SK-MEL-5 (cell line): ENCODE measurements at places on chromosomes 16 and 17.

DNA sequence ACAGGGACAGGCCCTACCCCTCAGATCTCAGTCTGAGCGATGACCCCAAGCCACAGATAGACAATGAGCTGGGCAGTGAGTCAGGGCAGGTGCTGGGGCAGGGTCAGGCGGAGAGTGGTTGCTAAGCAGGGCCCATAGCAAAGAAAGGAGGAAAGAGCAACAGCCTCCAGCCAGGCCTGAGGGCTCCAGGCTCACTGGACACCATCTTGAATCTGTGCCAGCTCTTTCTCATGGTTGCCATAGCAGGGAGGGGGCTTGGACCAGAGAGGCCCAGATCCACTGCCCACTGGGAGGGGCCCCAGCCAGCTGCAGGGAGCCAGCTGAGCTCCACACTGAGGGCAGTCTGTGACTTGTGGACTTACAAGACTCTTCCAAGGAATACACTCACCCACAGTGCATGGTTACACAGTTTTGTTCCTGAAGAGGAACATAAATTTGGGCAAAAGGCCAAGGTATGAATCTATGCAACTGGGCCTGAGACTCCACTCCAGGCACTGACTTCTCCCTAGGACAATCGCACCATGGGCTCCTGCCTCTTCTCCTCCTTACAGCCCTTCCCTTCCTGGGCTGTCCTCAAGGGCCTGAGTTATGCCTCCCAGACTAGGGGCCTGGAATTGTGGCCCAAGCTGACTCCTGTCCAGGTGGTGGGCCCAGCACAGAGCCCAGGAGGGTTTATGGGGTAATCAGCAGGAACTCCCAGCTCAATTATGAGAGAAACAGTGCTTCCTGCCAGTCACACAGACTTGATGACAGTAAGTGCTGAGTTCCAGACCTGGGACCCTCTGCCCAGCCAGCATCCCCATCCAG lies 59.9 kb downstream of the BEAN1 start:
- no peak for DNase-seq

DNA sequence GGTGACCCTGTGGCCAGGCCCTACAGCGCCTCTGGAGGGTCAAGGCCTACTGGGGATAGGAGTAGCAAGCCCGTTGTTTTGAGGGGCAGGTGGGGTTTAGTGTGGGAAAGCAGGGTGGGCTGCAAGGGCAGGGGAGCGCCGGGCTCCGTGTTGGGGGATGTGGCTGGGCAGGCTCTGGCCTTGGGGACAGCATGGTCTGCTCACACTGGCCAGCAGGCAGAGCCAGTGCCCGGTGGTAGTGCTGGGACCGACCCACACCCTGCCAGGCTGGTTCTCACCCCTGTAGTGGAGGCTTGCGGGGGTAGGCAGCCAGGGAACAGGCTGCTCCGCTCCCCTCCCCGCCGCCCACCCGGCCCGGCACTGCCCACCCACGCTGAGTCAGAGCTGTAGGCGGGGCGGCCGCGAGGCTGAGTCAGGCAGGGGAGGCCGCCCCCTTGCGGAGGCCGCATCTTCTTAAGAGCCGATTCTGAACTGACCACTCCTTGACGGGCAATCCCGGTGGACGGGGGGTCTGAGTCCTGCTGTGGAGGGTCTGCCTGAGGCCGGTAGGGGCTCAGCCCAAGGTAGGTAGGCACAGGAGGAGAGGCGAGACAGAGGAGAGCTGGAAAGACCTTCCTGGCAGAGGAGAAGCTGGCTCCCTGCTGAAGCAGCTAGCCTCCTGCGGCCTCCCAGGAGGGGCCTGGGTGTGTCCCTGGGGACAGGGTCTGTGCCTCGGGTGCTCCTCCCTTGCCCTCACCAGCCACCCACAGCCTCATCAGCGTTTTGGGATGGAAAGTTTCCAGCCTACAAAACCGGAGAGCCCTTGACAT lies 62.4 kb downstream of the BAIAP2 start:
- DNase-seq: peak; percentile 87

GRCh38 chr17:71395901-71396300 lies 724.9 kb upstream of the SOX9 start:
- no peak for DNase-seq

- no peak for DNase-seq
Measured at GRCh38 chr16:30003670-30004423, 7.0 kb downstream of the DOC2A start.

DNA sequence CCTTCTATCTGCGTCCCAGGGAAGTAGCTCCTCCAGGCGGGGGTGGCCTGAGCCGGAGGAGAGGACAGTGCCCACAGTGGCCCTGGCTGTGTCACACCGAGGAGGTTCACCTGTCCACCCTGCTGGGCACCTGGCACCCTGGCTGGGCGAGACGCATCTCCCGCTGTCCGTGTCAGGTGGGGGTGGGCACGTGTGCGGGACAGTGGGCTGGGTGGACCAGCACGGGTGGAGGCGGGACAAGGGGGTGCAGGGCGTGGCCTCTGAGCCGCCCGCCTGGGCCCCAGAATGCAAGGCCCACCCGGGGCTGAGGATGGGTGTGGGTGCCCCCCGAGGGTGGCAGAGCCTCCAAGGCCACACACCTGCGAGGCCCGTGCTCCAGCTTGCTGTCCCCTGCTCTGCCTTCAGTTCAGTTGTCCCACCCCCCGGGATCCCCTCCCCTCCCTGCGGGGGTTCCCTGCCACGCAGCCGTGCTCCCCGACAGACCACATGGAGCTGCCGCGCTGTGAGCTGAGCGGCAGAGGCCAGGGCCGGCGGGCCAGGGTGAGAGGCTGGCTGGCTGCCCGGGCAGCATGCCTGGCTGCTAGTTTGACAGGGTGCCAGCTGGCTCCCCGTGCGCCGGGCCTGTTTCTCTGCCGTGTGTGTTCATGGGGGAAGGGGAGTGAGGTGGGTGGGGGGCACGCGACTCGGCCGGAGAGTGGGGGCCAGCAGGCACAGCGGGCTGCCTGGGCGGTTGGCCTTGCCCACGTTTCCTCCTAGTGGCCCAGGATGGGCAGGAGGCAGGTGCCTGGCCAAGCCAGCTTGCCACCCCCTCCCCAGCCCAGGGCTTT lies 33.9 kb downstream of the BAHCC1 start:
- DNase-seq: no peak

DNA sequence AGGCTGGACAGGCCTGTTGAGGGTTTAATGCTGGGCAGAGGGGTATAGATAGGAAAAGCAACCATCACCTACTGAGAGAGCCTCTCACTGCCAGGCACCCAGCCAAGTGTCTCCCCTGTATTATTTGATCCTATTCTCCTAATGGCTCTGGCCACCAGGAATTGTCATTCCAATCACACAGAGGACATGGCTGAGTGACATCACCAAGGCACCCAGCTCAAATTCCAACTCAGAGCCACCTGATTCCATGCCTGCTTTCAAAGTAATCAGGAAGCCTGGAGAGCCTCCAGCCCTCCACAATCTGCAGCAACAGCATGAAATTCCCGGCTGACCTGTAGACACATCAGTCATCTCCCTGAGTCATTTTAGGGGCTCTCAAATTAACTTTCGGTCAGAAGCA lies 368.9 kb upstream of the C16orf82 start:
- DNase-seq: no peak

DNA sequence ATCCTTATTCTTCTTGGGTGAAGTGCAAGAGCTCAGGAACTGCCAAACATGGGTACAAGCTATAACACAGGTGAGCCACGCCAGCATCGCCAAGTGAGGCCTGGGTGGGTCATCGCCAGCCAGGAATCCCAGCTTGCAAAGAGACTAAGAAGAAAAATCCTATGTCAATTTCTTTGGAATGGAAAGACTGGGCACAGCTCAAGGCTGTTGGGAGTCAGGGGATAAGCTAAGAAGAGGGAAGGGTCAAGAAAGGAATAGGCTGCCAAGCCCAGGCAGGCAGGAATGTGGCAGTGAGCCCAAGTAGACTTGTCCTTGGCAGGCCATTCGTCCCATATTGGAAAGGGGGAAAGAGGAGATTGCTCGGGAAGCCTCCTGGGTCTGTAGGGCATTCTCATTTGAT lies 191.4 kb upstream of the CDH5 start:
- no peak for DNase-seq

GRCh38 chr16:58107709-58108108 lies 21.5 kb downstream of the CFAP20 start:
- no peak for DNase-seq

- DNase-seq: peak; percentile 51
Measured at GRCh38 chr17:17313350-17313991, 10.3 kb downstream of the NT5M start.

GRCh38 chr16:76614269-76614668 lies 337.1 kb downstream of the CNTNAP4 start:
- DNase-seq: no peak

DNA sequence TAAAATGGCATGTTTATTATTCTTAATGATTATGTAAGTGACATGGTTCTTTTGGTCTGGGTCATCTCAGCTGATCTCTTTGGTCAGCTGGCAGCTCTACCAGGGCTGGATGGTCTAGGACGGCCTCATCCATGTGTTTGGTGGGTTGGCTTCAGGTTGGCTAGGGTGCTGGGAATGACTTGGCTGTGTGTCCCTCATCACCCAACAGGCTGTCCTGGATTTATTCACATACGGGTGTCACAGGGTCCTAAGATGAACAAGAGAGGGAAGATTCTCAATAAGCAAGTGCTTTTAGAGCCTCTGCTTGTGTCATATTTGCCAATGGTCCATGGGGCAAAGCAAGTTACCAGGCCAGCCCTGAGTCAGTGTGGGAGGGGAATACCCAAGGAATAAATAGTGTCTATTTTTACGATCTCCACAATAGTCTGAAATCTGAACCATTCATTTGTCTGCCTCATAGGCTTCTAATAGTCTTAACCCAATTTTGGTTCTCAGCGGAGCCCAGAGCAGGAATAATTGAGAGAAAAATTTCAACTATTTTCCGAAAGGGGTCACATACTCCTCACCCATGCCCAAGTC lies 157.5 kb downstream of the HS3ST2 start:
- DNase-seq: no peak

GRCh38 chr16:27665881-27666280 lies 115.9 kb downstream of the KATNIP start:
- DNase-seq: no peak

DNA sequence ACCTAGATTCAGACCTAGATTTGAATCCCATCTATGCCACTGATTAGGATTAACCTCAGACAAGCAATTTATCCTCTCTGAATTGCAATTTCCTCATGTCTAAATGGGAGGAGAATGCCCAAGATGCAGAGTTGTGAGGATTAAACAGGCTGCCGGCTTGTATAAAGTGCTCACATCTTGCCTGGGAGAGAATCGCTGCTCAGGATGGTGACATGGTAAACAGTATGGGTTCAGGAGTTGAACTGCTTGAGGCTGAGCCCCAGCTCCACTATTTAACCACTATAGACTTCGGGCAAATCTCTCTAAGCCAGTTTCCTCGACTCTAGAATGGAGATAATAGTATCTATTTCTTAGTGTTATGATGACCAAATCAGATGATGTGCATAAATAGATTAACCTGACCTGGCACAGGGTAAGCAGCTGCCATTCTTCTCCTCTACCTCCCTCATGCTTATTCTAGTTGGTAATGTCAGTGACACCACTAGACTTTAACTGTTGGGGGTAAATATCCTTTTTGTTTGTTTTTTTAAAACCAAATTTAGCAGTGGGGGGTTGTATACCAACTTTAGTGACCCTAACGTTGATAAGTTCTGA lies 732 bp upstream of the RPL27 start:
- no peak for DNase-seq

GRCh38 chr17:7687072-7687907 lies at the start of gene TP53:
Gene TP53 (minus strand): TSS chr17:7687490. CDS start chr17:7676594, 10,896 bp downstream.
- peak; percentile 96 for DNase-seq

DNA sequence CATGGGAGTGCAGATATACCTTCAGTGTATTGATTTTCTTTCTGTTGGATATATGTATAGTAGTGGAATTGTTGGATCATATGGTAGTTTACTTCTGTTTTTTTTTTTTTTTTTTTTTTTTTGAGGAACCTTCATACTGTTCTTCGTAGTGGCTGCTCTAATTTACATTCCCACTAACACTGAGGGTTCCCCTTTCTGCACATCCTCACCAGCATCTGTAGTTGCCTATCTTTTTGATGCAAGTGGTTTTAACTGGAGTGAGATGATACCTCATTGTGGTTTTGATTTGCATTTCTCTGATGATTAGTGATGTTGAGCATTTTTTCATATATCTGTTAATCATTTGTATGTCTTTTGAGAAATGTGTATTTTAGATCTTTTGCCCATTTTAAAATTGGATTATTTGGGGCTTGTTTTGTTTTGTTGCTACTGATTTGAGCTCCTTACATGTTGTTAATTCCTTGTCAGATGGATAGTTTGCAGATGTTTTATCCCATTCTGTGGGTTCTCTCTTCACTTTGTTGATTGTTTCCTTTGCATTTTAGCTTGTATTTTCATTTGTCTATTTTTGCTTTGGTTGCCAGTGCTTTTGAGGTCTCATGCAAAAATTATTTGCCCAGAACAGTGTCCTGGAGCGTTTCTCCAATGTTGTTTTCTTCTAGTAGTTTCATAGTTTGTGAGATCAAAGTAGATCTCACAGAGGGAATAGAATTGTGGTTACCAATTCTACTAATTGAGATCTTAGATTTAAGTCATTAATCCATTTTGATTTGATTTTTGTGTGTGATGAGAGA lies 25.0 kb upstream of the BCAS3 start:
- no peak for DNase-seq

DNA sequence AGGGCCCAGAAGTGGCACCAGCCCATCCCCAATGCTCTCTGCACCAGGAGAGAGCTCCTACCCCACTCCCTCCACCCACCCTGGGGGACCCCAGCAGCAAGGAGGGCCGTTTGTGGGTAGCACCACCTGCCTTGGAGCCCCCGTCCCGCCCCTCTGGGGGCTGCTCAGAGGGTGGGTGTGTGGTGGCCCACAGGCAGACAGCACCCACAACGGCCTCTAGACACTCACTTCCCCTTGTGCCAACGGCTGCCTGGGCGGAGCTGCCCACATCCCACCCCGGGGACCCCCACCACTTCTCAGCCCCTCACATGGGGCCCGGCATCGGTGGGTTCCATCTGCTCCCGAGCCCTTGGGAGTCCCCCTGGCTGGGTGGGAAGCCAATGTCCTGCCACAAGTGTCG lies 33.3 kb downstream of the BAHCC1 start:
- DNase-seq: no peak

DNA sequence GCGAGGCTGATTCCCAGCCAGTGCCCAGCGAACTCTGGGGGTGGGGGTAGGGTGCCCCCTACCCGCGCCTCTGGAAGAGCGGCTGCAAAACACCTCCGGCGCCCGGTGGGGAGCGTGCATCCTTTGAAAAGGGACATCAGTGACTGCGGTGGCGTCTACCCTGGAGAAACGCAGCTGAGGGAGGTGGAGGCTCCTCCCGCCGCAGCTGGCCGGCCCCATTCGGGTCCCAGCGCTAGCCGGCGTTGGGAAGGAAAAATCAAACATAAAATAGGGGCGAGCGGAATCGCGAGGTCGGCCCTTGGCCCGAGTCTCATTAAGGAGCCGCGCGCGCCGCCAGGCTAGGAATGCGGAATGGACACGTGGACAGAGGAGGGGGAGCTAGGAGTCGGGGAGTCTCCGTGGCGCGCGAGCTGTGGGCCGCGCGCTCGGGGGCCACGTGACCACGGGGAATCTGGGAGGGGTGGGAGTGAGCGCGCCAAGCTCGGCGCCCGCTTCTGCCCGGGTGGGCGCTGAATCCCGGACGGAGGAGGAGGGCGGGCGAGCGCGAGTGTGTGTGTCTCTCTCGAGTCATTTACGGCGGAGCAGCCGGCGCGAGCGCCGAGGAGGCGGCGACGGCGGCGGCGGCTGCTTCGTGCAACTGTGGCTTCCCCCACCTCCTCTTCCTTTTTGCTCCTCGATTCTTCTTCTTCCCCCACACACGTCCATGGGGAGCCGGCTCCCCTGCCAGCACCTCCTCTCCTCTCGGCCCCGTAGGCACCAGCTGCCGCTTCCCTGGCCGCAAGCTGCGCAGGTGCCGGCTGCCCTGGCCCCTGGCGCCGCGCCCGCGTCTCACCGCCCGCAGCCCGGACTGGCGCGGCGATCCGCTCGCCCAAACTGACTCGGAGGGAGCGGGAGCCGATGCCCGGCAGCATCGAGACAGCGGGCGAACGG lies at the start of gene TMEM132E:
TSS of gene TMEM132E (plus strand) at position 566 of the 930 bp plus-strand sequence. CDS start 1,495 bp downstream, outside the sequence.
- DNase-seq: no peak

- DNase-seq: no peak
Measured at GRCh38 chr16:17173281-17173680, 297.5 kb downstream of the XYLT1 start.
